Activated T-cell treated with anti-CD3 and anti-CD28 coated beads, Interleukin-2, amount 50 U/mL, for 1 hour (primary cell): ENCODE measurements at places on chromosomes 3 and 15.

DNA sequence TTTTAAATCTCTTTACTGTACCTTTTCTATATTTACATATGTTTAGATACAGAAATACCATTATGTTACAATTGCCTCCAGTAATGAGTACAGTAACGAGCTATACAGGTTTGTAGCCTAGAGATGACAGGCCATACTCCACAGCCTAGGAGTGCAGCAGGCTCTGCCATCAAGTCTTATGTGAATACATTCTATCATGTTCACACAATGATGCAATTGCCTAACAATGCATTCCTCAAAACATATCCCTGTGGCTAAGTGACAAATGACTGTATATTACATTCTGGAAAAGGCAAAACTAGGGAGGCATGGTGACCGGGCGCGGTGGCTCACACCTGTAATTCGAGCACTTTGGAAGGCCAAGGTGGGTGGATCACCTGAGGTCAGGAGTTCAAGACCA, 192.4 kb upstream of the IGF1R start:
- no peak for DNase-seq

GRCh38 chr3:175617247-175617646, 758.1 kb downstream of the NAALADL2 start:
- DNase-seq, result no peak

- DNase-seq, result peak; percentile 7
Measured at GRCh38 chr3:126135406-126136076, 44.8 kb downstream of the ALDH1L1 start.

DNA sequence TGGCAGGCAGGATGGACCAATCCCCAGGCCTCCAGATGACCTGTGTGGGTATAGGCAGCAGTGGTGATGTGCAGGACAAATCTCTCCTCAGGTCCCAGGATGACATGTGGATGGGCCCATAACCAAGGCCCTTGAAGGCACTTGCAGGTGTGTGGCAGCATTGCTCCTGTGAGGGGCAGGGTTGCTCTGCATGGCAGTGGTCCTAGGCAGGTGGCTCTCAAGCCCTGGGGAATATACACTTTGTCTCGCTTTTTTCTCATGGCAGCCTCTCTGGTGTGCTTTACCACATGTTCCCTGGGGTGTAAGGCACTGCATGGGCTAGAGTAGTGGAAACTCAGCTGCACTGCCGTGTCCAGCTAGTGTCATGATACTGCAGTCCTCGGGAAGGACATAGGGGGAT, 503.6 kb downstream of the UNC13C start:
- DNase-seq, result no peak

DNA sequence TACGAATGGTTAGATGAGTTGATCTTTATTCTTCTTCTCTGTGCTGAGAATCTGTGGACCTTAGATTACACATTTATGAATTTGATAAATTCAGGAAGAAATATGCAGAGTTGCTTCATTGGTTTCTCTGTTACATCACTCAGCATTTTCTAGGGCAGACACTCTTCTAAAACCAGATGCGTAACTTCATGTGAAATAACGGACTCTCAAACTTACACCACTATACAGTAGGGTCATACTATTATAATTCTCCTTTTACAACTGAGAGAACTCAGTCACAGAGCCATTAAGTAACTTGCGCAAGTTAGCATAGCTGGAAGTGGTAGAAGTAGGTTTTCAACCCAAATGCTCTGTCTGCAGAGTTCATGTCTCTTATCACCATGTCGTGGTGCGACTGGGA, 5.7 kb downstream of the TMEM207 start:
- DNase-seq, result no peak

DNA sequence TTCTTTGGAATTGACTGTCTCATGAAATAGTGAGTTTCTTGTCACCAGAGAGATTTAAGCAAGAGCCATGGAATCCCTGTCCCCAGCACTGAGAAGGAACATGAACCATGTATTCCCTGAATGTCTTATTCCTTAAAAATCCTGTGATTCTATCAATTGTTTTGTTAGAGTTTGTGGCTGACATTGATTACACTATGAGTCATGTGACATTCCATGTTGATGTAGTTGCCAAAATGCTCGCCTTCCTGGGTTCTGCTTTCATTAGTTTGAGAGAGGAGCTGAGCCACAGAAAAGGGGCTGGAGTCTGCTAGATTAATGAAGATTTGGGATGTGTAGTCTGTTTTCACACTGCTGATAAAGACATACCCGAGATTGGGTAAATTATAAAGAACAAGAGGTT, 294.9 kb upstream of the CTDSPL start:
- no peak for DNase-seq

DNA sequence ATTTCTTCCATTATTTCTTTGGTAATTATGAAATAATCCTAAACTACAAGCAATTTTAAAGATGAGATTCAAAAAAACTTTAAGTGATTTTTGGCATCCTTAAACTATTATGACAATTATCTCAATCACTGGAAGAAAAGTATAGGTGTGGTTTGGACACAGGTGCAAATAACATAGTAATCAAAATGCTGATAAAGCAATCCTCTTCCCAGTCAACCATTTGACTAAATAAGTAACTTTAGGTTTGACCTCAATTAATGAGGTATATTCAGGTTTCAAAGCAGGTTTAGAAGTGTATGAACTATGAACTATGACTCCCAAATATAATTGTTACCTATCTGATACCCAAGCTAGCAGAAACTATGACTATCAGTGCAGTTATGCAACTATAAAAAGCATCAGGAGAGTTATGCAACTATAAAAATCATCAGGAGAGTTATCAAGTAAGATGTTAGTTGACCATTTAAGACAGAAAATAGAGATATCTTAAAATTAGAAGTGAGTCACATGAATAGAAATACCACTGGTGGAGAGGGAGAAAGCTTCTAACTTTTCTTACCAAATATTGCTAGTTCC, 8.9 kb upstream of the CNTN3 start:
- DNase-seq, result no peak

- peak; percentile 62 for DNase-seq
Measured at GRCh38 chr3:50573566-50574443, 4.5 kb downstream of the HEMK1 start.

- no peak for DNase-seq
Measured at GRCh38 chr3:129783470-129783869, 110.0 kb downstream of the TMCC1 start.

DNA sequence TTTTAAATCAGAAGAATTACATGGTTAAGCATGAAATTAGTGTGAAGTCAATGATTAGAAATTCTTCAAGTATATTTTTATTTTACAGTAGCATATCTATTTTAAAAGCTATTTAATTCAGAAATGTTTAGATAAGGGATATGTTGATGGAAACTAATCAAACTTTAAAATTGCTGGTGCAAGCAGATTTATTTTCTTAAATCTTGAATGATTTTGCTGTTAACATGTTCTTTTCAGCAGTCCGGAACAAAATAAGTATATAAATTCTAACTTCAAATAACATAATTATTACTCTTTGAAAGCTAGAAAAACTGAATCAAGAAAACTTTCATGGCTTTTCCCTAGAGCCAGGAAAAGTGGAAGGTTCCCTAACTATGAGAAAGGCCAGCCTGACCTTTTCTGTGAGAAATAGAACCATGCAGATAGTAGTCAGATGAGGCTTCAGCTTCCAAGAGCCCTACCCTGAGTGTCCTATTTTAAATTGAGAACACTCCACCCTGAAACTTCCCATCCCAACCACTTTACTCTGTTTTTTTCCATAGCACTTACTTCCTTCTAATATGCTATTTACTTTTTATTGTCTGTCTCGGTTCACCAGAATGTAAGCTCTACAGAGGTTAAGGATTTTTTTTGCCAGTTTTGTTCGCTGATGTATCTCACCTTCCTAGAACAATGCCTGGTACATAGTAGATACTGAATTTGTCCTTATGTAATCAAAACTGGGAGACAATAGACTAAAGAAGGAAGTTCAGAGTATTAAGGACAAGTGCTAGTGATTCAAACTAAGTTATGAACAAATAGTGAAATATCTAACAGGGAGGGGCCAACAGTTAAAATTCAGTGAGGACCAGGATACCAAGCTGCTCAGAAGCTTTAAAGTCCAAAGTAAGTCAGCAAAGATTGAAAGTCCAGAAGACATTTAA, 66.8 kb downstream of the CD200R1L start:
- DNase-seq, result no peak

DNA sequence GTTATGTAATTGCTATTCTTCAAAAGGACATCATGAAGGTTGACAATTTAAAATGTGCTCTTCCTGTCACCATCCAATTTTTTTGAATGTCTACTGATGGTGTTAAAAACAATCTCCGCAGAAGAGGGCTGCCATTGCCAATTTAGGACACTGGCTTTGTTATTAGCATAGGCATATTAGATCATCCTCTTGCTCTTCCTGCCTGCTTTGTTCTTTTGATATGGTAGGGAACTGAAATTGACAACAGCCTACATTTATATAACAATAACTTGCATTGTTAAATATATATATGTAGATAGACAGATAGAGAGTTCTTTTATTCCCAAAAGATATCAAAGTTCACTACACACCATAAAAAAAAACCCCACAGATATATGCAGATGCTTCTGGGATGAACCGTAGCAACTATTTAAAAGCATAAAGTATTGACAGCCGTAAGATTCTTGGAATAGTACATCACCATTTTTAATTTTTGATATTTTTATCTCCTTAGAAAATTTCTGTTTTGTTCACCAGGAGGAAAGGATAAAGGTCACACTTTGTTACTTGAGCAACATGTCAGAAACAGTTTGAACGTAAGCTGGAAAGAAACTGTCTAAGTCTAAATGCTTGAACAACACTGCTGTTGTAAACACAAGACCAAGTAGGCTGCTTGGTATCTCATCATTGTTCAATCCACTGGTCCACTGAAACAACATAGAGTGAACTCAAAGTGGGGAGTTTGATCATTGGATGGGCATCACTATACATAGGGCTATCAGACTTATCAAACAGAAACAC, 66.5 kb downstream of the MDFIC2 start:
- no peak for DNase-seq

- no peak for DNase-seq
Measured at GRCh38 chr3:6585360-6585759, 275.6 kb upstream of the GRM7 start.

DNA sequence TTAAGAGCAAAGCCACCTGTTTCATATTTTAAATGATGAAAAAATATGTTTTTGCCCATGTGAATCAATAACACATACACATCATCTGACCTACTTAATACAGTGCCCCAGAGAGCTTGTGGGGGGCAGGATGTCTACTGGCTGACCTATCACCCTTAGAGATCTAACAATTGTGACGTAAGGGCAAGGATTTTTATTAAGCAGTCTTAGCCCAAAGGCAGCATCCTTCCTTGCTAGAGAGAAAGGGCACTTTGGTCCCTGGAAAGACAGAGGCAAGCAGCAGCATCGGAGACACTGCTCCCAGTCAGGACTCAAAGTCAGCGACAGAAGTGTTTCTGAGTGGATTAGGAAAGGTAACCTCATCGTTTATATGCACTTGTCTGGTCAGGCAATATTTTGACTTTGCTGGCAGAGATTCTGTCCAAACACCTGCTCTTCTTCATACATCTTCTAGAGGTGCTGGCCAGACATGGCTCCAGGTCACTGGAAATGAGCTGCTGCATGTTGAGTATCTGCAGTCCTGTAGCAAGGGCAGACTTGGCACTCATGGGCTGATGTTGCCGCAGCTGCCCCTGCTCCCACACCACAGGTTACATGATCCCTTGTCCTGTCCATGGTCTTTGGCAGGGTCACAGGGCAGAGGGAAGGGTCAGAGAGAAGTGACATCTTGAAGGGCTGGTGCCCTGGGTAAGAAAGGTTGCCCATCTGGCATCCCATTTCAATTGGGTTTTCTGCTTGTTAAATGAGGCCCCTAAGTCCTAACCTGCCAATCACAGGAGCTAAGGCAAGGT, 1.8 kb downstream of the CXCR6 start:
- no peak for DNase-seq

GRCh38 chr15:76711351-76711827, 193.8 kb downstream of the SCAPER start:
- no peak for DNase-seq

DNA sequence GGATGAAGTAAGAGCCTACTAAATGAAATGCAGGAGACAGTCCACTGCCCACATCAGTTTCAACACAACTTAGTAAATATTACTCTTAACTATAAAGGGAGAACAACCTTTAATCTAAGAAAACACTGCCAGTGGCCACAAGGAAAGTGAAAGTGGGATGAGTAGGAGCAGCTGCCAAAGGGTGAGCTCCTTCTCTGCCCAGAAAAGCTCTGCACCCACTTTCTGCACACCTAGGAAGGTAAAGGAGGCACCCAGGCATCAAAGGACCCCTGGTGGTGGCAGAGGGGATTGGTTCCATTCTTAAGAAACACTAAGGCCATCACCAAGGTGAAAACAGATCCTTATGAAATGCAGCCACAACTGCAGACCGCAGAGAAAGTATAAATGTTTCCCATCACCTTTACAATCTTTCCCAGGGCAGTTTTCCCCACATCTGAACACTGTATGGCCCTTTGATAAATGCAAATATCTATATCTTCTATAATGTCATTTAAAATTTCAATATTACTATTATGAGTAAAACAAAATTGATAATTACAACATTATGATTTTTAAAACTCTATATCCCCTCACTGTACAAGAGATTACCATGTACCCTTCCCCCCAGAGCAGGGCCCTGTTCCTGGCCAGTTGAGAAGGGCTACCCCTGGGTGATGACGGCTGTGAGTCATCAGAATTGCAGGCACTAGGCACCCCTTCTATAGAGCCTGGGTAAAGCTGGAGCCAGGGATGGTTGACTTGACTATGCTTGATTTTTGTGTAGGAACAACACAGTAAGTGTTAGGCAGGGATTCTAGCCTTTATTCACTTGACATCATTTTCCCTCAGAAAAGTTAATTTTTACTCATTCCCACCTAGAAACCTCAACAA, 92.0 kb downstream of the SNRK start:
- peak; percentile 70 for DNase-seq

GRCh38 chr3:148297013-148297412, 400.7 kb upstream of the AGTR1 start:
- DNase-seq, result no peak

- no peak for DNase-seq
Measured at GRCh38 chr3:127238602-127239001, 45.7 kb downstream of the PRR23E start.

- no peak for DNase-seq
Measured at GRCh38 chr3:1082108-1082507, 10.7 kb upstream of the CNTN6 start.

- DNase-seq, result no peak
Measured at GRCh38 chr3:182886497-182886896, 93.2 kb downstream of the ATP11B start.

GRCh38 chr3:43581343-43581742, 40.5 kb downstream of the ANO10 start:
- DNase-seq, result no peak

- peak; percentile 77 for DNase-seq
Measured at GRCh38 chr15:78944669-78945407, at the start of gene CTSH. Gene CTSH (minus strand): TSS chr15:78945046. CDS start chr15:78944981, 65 bp downstream.

- DNase-seq, result no peak
Measured at GRCh38 chr3:75737831-75738493, 47.4 kb downstream of the ZNF717 start.

- no peak for DNase-seq
Measured at GRCh38 chr3:103308921-103309320, 874.1 kb downstream of the ZPLD1 start.
